ENCODE measurements at places on chromosomes 2 and 18. TPM values are rescaled to one million over a fixed set of nuclear protein-coding genes. Genes with fewer than 3 reads are reported as not detected.

ERFE gene
- total RNA-seq, result 2.4 TPM

MGAT4A gene
- total RNA-seq, result 0.56 TPM

KCNG2 gene
- 4.7 TPM for total RNA-seq

TSN gene
- total RNA-seq, result 38.3 TPM

LYPD1 gene
- 0.64 TPM for total RNA-seq

FAHD2B gene
- 4.3 TPM for total RNA-seq

NDUFS1 gene
- 89.9 TPM for total RNA-seq

G6PC2 gene
- total RNA-seq, result not detected

LRRTM1 gene
- not detected for total RNA-seq

SNORC gene
- 6.8 TPM for total RNA-seq

CIDEA gene
- total RNA-seq, result not detected

RNF149 gene
- 36.6 TPM for total RNA-seq

UNC80 gene
- not detected for total RNA-seq
